ENCODE measurements at places on chromosomes 16 and 17.

DNA sequence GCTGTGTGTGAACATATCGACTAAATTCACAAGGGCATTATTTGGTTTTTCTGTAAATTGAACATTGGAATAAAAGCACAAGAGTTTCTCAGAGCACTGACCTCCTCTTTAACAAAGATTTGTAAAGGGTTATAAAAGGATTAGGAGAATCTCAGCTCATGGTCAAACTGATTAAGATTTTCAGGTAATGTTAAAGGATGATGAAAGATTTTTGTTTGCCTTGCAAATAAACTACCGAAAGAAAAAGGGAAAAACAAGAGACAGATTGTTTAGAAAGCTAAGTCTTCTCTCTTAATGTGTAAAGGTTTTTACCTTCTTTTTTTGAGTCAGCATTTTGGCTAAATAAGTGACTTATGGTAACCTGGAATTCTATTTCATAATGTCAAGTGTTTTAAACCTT lies 47.6 kb upstream of the MED9 start:
- DNase-seq: no peak

DNA sequence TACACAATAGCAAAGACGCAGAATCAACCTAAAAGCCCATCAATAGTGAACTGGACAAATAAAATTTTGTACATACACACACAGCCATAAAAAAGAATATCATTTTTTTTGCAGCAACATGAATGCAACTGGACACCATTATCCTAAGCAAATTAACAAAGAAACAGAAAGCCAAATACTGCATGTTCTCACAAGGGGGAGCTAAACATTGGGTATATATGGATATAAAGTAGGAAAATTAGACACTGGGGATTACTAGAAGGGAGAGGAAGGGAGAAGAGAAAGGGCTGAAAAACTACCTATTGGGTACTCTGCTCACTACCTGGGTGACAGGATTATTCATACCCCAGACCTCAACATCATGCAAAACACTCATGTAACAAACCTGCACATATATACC lies 28.2 kb downstream of the ADAMTS18 start:
- no peak for DNase-seq

GRCh38 chr17:38568845-38569510 lies 36.8 kb downstream of the SRCIN1 start:
- no peak for DNase-seq

GRCh38 chr17:72425133-72425793 lies 304.4 kb downstream of the SOX9 start:
- no peak for DNase-seq

GRCh38 chr16:1428511-1428910 lies 2.4 kb upstream of the PERCC1 start:
- no peak for DNase-seq

GRCh38 chr16:2195322-2196161 lies 863 bp downstream of the CASKIN1 start:
- no peak for DNase-seq

DNA sequence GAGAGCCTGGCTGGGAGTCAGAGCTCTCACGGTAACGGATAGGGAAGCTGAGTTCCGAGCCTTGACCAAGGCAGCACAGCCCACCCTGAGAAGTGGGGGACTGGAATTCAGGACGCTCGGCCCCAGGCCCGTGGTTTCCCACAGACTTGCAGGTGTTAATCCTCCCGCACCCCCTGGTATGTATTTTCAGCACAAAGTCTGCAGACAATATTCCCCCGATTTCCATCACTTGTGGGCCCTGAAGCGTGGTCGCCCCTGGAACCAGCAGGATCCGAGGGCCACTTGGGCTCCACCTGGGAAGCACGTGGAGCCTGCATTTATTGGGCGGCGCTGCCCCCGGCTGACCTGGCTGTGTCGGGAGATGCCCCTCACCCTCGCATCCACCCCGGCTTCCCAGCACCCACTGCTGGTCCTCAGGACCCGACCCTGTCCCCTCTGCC lies 60.2 kb downstream of the WSB1 start:
- no peak for DNase-seq

GRCh38 chr16:84178146-84178765 lies 8.6 kb downstream of the TAF1C start:
- DNase-seq: no peak

DNA sequence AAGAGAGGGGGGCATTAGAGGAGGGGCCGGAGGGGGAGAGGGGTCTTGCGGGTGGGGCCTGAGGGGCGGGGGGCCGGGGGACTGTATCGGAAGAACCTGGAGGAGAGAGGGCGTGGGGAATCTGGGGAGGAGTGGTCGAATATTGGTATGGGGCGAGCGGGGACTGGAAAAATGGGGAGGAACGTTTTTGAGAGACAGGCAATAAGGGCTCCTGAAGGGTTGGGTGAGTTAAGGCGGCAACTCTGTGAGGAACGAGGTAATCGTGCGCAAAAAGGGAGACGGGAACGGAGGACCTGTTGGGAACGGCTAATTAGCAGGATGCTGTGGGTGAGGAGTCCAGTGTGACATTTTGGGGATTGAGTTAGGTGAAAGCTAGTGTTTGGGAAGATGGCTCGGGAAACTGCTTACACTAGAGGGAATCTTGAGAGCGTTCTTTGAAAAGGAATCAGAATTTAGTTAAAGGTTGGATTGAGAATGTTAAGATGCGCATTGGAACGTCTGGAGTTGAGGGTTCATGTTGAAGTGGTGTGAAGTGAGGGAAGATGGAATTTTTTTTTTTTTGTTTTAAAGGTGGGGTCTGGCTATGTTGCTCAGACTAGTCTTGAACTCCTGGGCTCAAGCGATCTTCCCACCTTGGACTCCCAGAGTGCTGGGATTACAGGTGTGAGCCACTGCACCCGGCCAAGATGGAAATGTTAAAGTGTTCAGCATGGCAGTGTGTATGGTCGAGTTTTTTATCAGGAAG lies 662 bp downstream of the WIPF2 start:
- DNase-seq: no peak

GRCh38 chr17:5226940-5227878 lies 7.5 kb downstream of the SCIMP start:
- DNase-seq: no peak

DNA sequence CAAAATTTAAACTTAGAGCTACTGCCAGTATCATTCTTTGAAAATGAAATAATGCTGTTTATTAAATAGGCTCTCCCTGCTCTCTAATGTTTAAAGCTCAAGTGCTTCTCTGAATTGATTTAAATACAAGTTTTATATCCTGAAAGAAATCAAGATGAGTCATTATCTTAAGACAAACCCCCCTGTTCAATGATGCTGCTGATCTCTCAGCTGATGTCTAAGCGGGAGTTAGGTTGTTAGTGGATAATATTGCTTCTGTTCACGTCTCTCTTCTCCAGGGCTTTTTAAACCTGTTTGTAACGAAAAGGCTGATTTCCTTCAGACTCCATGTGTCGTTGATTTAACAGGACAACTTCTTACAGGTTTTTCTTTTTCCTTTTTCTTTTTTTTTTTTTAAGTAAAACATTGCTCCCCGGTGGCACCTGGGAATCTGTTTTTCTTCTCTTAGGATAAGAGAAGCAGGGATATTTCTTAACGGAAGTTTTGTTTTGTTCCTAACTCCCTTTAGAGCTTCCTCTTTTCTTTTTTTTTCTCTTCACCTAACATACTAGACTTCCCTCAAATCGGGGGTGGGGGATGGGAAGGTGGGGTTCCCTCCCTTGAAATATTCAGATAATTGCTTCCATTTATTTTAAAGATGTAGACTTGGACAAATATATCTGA lies 807 bp upstream of the LYRM9 start:
- no peak for DNase-seq

GRCh38 chr16:53745086-53745485 lies 41.1 kb downstream of the FTO start:
- DNase-seq: peak; percentile 38

DNA sequence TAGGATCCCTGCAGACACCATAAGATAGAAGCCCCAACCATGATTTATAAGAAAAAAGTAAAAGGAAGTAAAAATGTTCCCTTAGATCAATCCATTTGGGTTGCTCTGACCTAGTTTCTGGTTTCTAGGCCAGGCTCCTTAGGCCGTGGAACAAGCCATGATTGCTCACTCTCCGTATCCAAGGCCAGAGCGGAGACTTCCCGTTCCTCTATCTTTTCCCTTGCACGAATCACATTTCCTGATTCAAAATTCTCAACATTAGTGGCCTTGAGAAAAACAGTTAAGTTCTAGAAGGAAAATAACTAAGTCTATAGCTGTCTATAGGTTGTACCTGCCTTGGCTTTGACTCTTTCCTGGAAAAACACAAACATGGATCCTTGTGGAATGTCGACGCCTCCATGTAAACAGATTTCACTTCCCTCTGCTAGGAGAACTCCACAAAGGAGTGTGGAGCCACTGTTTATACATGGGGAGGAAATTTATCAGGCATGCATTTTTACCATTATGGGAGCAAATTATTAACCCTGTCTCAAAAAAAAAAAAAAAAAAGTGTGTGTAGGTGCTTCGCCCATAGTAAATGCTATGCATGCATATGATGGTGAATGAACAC lies 149.6 kb downstream of the ZFHX3 start:
- no peak for DNase-seq

DNA sequence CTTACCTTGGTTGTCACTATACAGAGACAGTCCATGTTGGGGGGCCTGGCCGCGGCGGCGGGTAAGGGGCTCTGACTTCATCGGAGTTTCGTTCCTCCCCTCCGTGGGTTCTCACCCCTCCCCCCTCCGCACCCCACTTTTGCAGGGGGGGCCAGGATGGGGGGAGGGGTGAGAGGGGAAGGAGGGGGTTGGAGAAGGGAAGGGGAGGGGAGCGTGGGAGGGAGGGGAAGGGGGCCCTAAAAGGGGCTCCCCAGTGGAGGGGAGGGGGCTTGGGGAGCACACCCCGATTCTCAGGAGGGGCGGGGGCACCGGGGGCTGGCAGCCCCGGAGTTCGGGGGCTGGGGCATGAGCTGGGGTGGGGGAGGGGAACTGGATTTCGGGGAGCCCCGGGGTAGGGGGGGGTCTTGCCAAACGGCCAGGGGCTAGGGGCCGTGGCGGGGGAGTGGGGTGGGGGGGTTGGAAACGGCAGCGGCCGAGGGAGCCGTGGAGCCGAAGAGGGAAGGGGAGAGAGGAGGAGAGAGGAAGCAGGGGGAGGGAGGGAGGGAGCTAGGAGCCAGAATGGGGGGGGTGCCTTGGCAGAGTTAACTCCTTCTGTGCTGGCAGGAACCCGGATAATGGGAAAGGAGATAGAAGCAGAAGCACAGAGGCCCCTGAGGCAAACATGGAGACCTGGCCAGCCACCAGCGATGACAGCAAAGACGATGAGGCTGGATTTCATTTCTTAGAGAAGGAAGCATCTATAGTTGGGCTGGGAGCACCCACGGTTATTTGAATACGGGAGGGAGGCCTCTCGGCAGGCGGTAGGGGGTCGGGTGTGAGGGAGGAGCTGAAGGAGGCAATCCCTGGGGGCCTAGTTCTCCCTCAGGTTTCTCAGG lies 2.3 kb downstream of the DLG4 start:
- no peak for DNase-seq

DNA sequence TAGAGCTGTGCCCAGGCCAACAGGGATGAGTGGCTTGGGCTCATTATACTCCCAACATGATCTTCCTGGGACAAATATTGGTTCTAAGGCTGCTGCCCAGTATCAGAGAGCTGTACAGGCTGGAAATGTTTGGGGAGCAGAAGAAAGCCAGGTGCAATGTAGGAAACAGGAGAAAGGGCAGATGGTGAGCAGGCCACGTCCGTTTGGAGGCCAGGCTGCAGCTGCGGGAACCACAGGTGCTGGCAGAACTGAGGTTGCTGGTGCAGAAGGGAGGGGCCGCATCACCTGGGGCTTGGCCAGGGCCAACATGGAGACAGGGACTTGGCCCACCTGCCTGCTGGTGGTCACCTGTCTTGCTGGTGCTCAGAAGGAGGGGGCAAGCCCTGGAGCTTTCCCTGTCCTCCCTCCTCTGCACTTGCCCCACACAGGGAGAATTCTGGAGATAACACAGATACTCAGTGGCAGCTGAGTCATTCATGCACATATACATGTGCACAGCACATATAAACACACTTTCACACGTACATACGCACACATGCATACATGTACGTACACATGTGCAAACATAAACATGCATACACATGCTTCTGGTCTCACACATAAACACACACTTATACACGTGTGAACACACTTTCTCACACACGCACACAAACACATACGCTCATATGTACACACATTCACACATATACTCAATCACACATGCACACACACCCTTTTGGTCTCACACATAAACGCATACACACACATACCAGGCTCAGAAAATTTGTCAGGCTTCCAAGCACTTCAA lies 67.7 kb downstream of the WSCD1 start:
- no peak for DNase-seq

DNA sequence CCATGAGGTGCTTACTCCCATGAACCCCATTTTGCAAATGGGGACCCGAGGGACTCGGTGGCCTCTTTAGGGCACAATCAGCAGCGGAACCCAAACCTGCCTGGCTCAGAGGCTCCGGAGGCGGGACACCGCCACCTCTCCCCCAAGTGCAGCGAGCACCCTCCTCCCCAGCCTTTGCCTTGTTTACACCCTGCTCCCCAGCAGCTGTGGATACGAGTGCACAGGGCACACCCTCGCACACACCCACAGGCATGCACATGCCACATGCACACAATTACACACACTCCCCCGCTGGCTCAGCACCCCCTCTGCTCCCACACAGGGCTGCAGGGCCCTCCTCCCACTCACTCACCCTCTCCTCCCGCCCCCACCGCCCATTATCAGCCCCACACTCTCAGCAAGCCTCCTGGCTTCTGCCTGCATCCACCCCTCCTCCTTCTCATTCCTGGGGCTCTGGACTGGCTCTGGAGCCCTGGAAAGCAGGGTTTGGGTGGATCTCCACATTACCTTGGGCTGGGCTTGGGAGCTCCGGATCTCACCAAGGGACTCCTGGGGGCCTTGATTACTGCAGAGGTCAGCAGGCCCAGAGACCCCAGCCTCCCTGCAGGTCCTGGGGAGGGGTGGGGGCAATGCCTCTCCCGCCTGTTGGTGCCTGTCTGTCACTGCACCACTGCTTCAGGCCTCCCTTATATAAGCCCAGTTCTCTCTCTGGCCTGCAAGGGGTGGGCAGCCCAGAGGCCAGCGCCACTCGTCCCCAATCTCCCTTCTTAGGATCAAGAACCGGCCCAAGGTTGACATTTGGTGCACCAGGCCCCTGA lies 6.4 kb downstream of the PDK2 start:
- DNase-seq: no peak

Measured in skeletal muscle cell (primary cell).